ENCODE measurements at places on chromosomes 4 and X.
A peak's percentile ranks its signal among the peaks of the same experiment; 100 is the strongest.

DNA sequence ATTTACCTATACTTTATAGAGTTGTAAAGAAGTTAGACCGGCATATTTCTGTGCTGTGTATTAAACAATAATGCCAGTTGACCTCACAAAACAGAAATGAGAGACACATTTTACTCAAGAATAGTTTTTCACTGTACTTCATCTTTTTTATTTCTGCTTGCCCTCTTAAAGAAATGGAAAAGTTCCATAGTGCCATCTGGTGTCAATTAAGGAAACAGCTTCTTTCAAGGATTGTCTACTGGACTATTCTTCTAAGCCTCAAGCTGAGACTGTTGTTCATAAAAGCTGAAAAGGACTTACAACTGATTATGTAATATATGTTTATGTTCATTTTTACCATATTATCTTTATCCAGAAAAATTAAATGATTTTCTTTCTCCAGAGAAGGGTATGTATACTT lies 1523.7 kb downstream of the ARAP2 start:
- peaks cover 7% of the 10 kb centered on the region for H3K4me1 ChIP-seq
- no peak overlapping the region for H3K4me3 ChIP-seq
- no peaks in the 10 kb centered on the region for H3K27me3 ChIP-seq
- H3K27ac ChIP-seq, result no peak overlapping the region
- H3K36me3 ChIP-seq, result no peaks in the 10 kb centered on the region

DNA sequence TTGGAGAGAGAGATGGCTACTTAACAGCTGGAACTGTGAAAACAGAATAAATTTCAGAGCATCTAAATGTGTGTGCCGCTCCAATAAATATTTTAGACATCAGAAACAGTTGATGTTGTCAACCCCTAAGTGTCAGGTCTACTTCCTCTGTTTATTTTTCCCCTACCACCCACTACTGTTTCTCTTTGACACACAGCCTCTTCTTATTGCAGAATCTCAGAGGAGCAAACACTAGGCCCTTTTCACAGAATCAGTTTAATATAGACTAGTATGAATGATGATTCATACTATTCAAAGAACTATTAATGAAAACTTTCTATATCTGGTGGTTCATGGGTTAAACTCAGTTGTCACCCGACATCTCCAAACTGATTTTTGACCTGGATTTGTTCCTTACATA lies 33.9 kb downstream of the NAA11 start:
- H3K27ac ChIP-seq, result no peak overlapping the region
- no peak overlapping the region for H3K4me3 ChIP-seq
- H3K4me1 ChIP-seq, result no peaks in the 10 kb centered on the region
- H3K36me3 ChIP-seq, result no peaks in the 10 kb centered on the region
- H3K27me3 ChIP-seq, result no peaks in the 10 kb centered on the region

GRCh38 chr4:103075894-103076746 lies 441 bp downstream of the SLC9B2 start:
- H3K27me3 ChIP-seq, result peaks cover 41% of the 10 kb centered on the region
- no peaks in the 10 kb centered on the region for H3K36me3 ChIP-seq
- H3K4me1 ChIP-seq, result peaks cover 12% of the 10 kb centered on the region

- DNase-seq, result no peak
- no peaks in the 10 kb centered on the region for H3K27me3 ChIP-seq
- no peak overlapping the region for H3K27ac ChIP-seq
- no peaks in the 10 kb centered on the region for H3K36me3 ChIP-seq
- peaks cover 12% of the 10 kb centered on the region for H3K4me1 ChIP-seq
These were observed 30.7 kb upstream of the HUWE1 start for GRCh38 chrX:53717205-53717604.

GRCh38 chr4:152132776-152133175 lies 372.0 kb upstream of the GATB start:
- no peak overlapping the region for H3K27ac ChIP-seq
- peaks cover 3% of the 10 kb centered on the region for H3K27me3 ChIP-seq
- H3K4me1 ChIP-seq, result no peaks in the 10 kb centered on the region
- DNase-seq, result no peak
- H3K36me3 ChIP-seq, result no peaks in the 10 kb centered on the region

DNA sequence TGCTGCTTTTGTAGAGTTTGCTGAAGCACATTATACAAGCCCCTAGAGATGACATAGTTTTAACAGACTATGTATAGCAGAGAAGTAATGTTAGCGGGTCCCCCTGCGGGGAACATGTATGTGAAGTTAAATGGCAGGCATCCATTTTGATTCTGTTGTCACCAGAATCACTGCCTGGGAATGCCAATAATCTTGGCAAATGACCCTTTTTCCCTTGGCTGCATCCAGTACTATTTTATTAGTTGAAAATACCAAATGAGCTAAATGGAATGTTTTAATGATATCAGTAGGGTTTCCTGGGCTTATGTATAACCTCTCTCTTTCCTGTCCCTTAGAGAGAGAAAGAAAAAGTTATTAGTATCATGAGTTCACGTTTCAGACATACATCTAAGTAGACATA lies 93.6 kb downstream of the LIMCH1 start:
- no peak overlapping the region for H3K27ac ChIP-seq
- H3K27me3 ChIP-seq, result no peaks in the 10 kb centered on the region
- H3K4me1 ChIP-seq, result no peaks in the 10 kb centered on the region
- H3K4me3 ChIP-seq, result no peak overlapping the region
- no peak for DNase-seq

DNA sequence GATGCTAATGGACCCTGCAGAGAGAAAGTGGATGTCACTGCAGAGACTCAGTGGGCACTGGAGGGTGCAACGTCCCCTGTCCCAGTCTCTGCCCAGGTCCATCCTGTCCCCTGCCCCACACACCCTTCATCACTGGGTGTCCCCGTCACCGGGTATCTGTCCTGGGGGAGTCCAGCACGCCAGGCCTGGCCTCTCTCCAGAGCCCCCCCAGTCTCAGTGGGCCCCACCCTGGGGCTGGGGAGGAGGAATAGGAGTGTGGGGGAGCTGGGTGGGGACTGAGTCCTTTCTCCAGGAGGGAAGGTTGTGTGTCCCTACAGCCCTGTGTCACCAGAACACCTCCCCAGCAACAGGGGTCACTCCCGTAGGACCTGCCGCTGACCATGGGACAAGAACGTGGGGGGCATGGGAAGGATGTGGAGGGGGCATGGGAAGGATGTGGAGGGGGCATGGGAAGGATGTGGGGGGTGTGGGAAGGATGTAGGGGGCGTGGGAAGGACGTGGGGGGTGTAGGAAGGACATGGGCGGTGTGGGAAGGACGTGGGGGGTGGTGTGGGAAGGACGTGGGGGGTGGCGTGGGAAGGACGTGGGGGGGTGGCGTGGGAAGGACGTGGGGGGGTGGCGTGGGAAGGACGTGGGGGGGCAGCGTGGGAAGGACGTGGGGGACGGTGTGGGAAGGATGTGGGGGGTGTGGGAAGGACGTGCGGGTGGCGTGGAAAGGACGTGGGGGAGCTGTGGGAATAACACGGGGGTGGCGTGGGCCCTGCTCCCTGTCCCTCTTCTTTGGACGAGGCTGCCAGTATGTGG lies 21.0 kb upstream of the SPON2 start:
- no peak overlapping the region for H3K27ac ChIP-seq
- no peaks in the 10 kb centered on the region for H3K36me3 ChIP-seq
- peak; percentile 4 for DNase-seq
- H3K4me3 ChIP-seq, result no peak overlapping the region

- DNase-seq, result no peak
- no peak overlapping the region for H3K27ac ChIP-seq
- peaks cover 14% of the 10 kb centered on the region for H3K4me1 ChIP-seq
- no peaks in the 10 kb centered on the region for H3K36me3 ChIP-seq
- no peak overlapping the region for H3K4me3 ChIP-seq
These were observed 37.7 kb upstream of the LRBA start for GRCh38 chr4:151052785-151053184.

- no peaks in the 10 kb centered on the region for H3K36me3 ChIP-seq
- no peak overlapping the region for H3K27ac ChIP-seq
- DNase-seq, result no peak
- peak overlapping the region; percentile 73 for H3K4me3 ChIP-seq
These were observed 2.2 kb downstream of the SORCS2 start for GRCh38 chr4:7194251-7195140.

DNA sequence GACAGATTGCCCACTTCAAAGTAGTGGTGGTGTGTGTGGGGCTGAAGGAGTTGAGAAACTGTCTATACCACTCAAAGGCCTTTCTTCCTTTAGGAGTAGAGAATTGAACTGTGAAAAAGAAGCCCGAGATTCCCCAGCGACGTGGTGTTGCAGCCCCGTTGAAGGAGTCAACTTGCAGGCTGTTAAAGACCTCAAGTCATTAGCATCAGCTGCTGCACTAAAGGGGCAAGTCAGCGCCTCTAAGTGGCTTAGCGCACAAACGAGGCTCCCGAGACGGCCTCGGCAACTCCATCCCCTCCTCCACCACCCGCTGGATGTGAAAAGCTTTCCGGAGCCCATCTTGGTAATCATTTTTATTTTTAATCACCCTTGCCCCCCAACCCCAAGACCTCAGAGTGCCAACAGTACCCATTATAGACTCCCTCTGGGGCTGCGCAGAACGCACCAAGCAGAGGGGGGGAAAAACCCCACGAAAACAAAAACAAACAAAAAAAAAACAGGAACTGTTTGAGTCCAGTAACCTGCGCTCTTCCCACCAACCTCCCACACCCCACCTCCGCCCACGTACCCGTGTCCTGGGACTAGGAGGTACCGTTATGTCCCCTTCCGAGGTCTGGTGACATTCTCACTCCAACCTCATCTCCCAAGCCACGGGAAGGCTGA lies 913 bp upstream of the PRDM8 start:
- no peak overlapping the region for H3K27ac ChIP-seq
- H3K27me3 ChIP-seq, result peaks cover 100% of the 10 kb centered on the region
- 0 out of 2 replicates have a peak, but pooled peaks cover 2% of the 10 kb centered on the region for H3K36me3 ChIP-seq
- H3K4me3 ChIP-seq, result peak overlapping the region; percentile 66
- H3K4me1 ChIP-seq, result peaks cover 28% of the 10 kb centered on the region
